ENCODE measurements at places on chromosomes 1 and 21.

DNA sequence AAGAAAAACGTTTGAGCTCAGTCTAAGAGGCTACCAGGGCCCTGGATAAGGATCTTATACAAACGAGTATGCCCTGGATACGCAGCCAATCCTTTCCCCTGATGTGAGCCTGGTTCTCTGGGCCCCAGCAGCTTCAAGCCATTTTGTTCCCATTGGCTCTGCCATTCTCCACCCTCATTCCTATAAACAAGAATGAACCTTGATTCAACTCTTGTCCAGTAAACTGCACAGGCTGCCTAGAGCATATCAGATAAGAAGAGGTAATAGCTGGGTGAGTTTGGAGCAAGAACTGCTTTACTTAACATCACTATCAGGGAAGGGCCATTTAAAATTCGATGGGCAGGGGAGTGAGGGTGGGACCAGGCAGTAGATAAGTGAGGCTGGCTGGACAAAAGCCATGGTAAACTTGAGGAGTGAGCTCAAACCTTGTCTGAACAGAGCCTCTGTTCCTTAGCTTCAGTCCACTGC, 11.3 kb downstream of the BTG2 start:
- DNase-seq = no peak

- no peak for DNase-seq
Measured at GRCh38 chr1:46536527-46536926, 14.9 kb downstream of the KNCN start.

DNA sequence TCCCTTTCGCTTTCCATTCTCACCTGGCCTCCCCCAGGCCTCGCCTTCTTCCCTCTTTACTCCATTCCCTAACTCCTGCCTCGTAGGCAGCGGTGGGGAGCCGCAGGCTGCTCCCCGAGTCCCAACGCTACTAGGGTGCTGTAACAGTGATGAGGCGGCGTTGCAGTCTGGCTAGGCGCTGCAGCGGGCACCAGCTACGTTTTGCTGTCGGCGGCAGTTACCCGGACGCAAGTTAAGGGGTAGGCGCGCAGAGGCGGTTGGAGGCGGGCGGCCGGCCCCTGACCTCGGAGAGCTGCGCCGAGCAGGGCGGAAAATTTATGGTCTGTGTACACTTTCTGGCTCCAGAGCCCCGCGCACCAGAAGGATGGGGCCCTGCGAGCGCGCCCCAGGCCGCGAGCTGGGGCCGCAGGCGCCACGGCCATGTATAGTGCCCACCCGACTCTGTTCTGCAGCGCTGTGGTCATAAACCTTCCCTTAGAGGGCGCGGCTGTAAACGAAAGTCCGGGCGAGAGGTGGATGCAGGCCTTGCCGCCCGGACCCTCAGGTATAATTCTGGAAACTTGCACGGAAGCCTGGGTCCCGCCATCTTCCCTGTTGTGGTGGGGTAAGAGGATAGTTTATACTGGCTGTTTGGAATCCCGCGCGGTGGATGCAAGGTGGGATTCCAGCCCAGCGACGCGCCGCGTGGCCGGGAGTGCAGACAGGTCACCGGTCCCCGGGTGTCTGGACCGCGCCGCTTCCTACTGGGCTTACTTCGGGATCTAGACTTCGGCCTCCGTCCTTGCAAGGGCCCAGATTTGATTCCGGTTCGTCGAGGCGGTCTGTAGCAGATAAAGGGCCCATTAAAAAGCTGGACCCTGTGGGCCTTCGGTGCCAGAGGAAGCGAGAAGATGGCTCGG, 15.0 kb downstream of the HLX start:
- no peak for DNase-seq

- DNase-seq = no peak
Measured at GRCh38 chr1:24386241-24386640, 27.3 kb downstream of the STPG1 start.

- DNase-seq = no peak
Measured at GRCh38 chr1:234515411-234515810, 36.4 kb upstream of the TARBP1 start.

GRCh38 chr1:47624531-47624930, 186.7 kb downstream of the FOXD2 start:
- no peak for DNase-seq

DNA sequence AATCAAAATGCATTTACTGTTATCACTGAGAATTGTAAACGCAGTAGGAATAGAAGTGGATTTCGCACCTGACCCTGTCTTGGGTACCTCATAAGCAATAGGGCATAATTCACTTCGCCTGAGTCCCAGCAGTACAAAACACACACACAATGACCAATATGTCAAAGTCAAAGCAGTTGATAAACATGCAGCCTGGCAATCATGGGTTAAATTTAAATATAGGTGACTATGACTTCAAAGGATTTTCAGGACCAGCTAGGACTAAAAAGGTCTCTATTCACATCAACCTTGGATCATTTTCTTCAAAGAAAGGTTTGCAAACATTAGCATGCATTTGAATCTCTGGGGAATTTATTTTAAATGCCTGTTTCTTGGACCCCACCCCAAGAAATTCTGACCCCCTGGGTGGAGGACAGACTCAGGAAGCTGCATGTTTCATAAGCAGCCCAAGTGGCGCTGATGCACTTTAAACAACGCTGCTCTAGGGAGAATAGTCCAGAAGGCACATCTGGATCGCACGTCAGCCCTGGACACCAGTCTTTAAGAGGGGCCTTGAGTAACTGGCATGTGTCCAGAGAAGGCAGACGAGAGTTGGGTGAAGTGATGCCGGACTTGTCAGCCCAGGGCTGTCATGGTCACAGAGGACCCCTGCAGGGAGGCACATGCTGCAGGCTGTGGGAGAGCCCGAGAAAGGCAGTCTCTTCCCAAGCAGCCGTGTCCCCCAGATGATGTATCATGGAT, 55.7 kb upstream of the EFHD2 start:
- DNase-seq = no peak

DNA sequence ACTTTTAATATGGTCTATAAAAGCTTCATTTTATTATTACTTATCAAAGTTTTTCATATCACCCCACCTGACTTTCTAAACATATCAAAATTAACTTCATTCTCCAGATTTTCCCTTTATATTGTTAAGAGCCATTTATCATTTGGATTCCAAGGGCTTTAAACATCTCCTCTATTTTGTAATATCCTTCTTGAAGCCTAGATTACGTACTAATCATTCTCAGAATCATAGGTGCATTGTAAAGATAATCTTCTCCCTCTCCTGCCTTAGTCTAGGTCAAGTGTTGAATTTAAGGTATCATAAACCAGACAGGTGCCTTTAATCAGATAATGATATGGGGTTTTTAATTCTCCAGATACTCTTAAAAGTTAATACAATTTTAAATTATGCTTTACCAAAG, 128.3 kb downstream of the LRRC40 start:
- no peak for DNase-seq
